ENCODE measurements at places on chromosomes 5 and 9.

GRCh38 chr5:61941637-61942036 is 364.4 kb upstream of the KIF2A start:
- no peak for DNase-seq

DNA sequence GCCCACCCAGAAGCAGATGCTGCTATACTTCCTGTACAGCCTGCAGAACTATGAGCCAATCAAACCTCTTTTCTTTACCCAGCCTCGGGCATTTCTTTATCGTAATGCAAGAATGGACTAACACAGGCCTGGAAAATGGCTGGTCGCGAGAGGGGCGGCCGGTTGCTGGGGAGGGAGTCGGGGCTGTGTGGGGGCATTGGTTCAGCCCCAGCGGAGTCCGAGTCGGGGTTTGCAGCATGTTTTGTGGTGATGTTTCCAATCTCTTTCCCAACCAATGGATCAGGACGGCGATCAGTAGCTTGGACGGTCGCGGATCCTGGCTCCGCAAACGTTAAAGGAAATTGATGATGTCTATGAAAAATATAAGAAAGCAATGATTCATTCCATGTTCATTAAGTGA is 18.7 kb upstream of the IL31RA start:
- DNase-seq: no peak

GRCh38 chr9:11352612-11353011 is 739.8 kb upstream of the PTPRD start:
- DNase-seq: no peak

- DNase-seq: no peak
These were observed 41.3 kb upstream of the ROPN1L start for GRCh38 chr5:10400411-10400810.

- DNase-seq: no peak
These were observed 117.5 kb downstream of the MED10 start for GRCh38 chr5:6260846-6261245.

DNA sequence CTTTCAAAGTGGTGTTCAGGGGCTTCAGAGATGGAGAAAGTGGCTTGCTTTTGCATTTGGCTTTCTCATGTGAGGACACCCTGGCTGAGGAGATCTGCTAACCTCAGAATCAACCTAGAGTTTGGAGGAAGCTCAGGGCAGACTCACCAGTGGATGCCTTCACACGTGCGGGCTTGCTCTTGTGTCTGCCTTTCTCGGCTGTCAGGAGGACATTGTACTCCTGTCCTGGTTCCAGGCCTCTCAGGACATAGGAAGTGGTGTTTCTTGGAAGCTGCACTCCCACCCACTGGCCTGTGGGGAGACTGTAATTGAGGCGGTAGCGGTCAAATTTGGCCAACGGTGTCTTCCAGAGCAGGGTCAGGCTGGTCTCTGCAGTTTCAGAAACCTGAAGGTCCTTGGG is 44.5 kb downstream of the TNC start:
- DNase-seq: no peak

DNA sequence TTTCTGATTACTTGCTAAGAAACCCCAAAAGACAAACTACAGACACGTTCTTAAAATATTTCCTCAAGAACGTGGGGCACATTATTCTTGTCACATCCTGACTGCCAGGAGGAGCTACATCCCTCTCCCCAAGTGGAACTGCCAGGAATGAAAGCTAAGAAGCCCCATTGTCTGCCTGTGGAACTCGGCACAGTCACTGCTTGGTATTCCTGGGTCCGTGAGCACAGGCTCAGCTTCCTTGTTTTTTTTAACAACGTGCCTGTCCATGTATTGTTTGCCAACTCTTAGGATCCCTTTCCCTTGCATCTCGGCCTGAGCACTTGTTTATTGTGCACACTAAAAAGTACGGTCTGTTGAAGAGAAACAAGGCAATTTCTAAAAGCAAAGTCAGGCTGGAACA is 47.0 kb upstream of the SELENOP start:
- no peak for DNase-seq

GRCh38 chr9:119366909-119367682 is 2.1 kb downstream of the BRINP1 start:
- no peak for DNase-seq

GRCh38 chr9:90517103-90517502 is 125.5 kb downstream of the DIRAS2 start:
- no peak for DNase-seq

DNA sequence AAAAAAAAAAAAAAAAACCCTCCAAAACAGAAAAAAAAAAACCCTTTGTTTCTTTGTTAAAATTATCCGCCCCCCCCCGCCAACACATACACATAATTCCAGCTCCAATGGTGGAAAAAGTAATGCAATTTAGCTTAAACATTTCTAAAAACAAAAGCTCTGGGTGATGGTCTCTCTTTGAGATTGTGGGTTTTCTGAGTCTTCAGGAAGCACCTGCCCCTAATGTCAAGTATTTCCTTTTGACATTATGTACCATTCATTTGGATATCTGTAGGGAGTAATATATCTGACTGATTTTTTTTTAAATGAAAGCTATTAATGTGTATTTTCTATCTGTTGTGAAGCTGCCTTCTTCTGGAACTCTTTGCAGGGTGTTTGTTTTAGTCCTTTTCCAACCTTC is 389.7 kb downstream of the TAF11L14 start:
- DNase-seq: no peak

- no peak for DNase-seq
These were observed 7.9 kb downstream of the NRARP start for GRCh38 chr9:137294091-137294680.

DNA sequence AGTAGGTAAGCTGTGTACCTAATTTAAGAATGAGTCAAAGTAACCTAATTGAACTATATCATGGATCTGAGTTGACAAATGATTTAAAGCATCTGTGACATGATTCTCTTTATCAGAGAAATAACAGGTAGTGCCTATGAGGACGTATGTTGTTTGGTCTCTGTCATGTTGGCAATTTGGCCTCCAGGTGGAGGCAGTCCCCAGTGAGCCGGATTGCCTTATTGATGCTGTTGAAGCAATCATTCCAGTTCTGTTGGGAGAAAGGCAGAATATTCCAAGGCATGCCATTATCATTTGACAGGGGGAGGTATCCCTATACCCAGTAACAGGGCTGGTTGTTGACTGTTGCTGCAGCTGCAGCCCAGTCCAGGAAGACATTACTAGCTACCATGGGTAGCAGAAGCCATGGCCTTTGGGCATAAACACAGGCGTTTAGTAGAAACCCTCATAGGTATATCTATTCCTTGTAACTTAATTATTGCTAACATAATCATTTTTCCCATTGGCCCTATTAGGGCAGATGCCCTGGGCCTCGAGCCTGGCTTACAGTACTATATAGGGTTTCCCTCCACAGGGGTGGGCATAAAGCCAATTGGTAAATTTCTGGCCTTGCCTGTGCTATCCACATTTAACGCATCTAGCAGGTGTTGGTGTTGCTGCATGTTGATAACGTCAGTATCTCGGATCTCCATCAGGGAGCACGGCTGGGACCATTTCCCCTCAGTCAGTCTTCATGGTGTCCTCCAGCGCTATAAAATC is 12.2 kb upstream of the SLC22A4 start:
- no peak for DNase-seq

GRCh38 chr5:42157215-42157614 is 232.1 kb downstream of the FBXO4 start:
- DNase-seq: no peak

- no peak for DNase-seq
These were observed 44.6 kb downstream of the TSSK1B start for GRCh38 chr5:113390224-113390623.

- no peak for DNase-seq
These were observed 242.6 kb upstream of the PAPPA start for GRCh38 chr9:115910959-115911358.

- DNase-seq: no peak
These were observed 102.4 kb downstream of the BARX1 start for GRCh38 chr9:93852728-93853127.

- no peak for DNase-seq
These were observed 186.9 kb downstream of the RGS3 start for GRCh38 chr9:113650207-113651131.

DNA sequence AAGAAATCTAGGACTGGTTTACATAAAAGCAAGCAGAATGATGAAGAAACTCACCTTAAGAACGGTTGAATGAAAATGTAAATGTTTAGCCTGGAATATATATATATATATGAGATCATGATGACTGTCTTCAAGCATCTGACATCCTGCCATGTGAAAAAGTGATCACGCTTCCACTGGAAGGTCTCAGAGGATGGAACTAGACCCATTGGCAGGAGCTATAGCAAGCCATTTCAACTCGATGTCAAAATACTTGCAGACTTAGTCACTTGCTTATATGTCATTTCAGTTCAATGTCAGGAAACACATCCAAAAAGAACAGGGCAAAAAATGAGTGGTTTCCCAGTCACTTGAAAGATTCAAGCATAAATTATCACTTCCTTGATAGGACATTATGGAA is 22.2 kb upstream of the TMEM161B start:
- no peak for DNase-seq

DNA sequence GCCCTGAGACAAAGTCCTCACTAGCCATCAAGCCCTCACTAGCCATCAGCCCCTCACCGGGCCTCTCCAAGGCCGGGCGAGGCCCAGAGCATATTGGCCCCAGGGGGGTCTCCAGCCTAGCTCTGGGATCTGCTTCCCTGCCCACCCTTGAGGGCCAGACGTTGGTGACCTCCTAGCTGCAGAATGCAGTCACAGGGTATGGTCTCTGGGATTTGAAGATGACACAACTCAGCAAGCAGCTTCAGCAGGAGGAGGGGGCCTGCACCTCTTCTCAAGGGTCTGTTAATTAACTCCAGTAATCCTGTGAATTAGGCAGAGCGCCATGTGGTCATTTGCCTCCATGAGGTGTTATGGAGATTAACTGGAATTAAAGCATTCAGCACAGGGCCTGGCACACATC is 116.9 kb upstream of the SPOCK1 start:
- no peak for DNase-seq

DNA sequence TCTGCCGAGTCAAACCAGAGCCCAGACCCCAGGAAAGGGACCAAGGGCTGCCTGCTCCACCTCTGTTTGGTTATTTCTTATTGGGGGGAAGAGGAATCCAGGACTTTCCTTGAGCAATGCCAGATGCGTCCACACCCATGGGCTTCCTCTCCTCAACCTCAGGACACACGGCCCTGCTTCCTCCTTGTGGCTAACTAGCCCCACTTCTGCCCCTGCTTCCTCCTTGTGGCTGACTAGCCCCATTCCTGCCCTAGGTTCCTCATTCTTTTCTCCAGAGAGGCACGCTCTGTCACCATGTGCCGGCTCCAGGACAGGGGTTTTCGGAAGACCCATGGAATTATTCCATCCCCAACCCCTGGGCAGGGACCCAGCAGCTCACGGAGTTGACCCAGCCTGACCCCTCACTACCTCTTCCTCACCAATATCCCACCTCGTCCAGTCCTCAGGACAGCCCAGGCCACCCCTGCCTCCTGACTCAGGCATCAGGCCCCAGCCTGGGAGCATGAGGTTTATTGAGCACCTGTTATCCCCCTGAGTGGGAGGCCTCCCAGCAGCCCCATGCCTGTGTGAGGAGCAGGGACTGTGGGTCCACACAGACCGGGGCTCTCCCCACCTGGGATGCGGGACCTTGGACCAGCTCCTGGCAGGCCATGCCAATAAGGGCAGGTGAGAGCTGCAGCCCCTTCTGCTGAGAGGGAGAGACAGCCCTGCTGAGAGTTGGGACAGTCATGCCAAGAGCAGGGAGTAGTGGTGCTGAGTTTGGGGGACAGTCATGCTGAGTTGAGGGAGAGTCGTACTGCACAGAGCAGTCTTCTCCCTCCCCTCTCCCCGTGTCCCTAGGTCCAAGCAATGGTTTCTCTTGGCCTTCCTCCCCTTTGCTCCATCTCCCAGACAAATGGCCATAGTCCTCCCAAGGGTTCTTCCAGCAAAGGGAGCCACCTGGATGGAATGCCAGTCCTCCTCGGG is 11.8 kb upstream of the FCN1 start:
- DNase-seq: no peak

GRCh38 chr9:20340511-20340861 is 281.8 kb downstream of the MLLT3 start:
- no peak for DNase-seq

DNA sequence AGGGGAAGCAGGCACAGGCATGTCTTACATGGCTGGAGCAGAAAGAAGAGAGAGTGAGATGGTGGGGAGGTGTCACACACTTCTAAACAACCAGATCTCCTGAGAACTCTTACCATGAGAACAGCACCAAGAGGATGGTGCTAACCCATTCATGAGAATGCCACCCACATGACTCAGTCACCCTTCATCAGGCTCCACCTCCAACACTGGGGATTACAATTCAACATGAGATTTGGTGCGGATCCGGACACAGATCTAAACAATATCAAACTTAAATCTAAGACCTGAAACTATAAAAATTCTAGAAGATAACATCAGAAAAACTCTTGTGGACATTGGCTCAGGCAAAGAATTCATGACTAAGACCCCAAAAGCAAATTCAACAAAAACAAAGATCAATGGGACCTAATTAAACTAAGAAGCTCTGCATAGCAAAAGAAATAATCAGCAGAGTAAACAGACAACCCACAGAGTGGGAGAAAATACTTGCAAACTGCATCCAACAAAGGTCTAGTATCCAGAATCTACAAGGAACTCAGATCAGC is 65.4 kb downstream of the SPATA31C2 start:
- DNase-seq: no peak

- DNase-seq: no peak
These were observed 46.5 kb downstream of the CEMIP2 start for GRCh38 chr9:71721855-71722254.

DNA sequence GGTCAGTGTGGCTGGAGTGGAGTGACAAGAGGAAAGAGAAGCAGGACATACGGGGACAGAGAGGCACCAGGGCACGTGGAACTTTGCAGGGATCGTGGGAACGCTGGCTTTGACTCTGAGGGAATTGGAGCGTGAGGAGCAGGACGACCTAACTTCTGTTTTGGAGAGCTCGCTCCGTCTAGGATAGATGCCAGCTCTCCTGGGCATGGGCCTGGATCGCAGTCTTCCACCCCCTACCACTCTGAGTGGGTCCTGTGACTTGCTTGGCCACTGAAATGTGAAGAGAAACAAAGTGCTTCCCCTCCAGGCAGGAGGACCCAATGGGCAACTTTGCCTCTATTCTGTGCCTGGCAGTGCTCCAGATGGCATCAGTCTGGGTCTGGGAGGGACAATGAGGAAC is 8.7 kb upstream of the SH3PXD2B start:
- DNase-seq: no peak

DNA sequence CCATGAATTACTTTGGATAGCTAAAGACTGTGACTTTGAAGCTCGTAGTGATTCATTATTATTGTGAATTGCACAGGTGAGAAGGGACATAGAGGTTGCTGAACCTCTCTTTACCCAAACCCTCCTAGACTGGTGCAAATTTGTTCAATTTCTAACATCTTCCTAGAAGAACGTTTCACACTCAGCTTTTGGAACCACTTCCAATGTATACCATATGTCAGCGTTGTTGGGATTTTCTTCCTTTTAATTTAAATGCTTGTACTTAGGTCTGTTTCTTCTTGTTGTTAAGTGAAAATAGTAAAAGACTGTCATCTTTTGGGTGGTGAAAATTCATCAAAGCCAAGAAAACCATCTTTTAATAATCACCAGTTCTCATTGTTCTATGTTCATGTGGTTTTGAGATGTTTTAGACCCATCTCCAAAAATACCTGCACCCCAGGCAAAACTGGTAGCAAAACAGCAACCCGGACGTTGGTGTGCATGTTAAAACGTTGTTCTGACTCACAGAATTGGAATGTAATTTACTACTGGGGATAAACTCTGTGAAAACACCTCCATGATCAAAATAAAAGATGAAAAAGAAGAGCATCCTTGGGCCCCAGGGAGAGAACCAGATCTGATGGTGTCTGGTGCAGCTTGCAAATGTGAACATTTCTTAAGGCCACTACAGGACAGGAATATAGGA is 238.3 kb downstream of the NPR3 start:
- DNase-seq: no peak

Measured in BJ (cell line).